DND-41 (cell line): ENCODE measurements at places on chromosomes 16 and 17.

DNA sequence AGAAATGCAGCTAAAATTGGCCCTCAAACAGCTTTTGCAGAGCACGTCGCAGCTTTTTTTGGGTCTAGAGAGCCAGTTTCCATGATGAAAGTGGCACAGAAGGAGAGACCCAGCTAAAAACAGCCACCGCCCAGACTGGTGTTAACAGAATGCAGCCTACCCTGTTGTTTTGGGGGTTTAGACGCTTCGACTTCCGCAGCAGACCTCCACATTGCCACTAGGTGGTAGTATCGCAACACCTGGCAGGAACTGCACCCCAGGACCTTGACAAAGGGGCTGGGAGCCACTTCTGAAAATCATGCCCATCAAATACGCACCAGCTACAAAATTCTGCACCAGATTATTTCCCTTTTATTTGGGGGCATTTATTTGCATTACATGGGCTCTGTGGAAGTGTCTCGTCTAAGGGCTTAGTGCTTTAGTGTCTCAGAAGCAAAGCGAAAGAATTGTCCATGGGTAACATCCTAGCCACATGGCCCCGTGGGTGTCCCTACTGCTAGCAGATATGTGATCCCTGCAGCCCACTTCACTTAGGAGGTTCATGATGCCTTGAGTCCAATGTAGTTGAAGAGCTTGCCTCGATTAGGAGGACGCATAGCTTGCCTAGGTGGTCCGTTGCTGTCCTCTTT lies 167.1 kb downstream of the HAPSTR1 start:
- H3K27me3 ChIP-seq, result peaks cover 6% of the 10 kb centered on the region
- no peaks in the 10 kb centered on the region for H3K4me1 ChIP-seq
- H3K27ac ChIP-seq, result no peak overlapping the region
- peak; percentile 47 for DNase-seq

DNA sequence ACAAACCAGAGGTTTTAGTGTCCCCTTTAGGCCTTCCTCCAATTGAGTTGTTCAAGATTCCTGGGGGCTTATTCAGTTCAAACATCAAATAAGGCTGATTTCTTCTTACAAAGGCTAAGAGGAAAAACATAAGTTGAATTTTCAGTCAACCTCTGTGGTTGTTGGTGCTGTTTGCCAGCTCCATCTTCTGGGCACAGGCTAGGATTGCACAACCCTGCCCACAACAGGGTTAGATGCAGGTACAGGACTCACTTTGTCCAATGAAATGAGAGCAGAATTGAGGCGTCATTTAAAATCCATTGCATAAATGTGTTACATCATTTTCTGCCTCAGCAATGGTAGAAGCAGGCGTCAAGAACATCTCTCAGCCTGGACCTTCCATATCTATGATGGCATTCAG lies 173.3 kb downstream of the PMP22 start:
- DNase-seq, result no peak
- H3K36me3 ChIP-seq, result no peaks in the 10 kb centered on the region
- H3K4me3 ChIP-seq, result no peak overlapping the region

DNA sequence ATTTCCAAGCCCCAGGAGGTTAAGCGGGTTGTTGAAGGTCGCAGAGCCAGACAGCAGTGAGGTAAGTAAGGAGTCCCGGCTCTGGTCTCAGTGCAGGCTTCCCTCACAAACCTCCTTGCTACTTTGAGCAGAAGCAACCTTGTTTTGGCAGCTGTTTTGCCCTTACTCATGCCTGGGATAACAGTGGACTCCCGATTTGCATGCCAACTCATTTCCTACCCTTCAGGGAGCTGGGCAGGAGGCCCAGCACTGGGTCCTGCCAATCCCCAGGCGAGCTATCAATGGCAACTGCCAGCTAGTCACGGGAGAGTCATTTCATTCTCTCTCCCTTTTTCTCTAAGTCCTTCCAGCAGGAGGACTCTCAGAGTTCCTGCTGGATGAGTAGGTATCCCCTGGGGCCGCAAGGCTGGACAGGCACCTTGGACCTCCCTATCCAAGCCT lies 72.0 kb upstream of the KSR1 start:
- no peaks in the 10 kb centered on the region for H3K4me1 ChIP-seq
- H3K27ac ChIP-seq, result no peak overlapping the region
- H3K27me3 ChIP-seq, result no peaks in the 10 kb centered on the region
- no peak overlapping the region for H3K4me3 ChIP-seq
- no peak for DNase-seq

DNA sequence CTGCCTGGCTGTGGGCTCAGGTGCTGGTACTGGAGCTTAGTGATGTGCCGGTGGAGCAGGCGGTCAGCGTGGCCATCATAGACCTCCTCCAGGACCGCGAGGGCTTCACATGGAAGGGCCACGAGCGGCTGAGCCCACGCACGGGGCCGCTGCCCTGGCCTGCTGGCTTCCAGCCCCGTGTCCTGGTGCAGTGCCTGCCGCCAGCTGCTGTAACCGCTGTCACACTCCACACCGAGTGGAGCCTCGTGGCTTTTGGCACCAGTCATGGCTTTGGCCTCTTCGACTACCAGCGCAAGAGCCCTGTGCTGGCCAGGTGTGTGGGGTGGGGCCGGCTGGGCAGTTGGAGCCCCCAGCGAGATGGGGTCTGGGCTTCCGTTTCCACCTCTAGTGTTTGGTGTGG lies 12.0 kb downstream of the LLGL1 start:
- peaks cover 75% of the 10 kb centered on the region for H3K36me3 ChIP-seq
- H3K4me1 ChIP-seq, result no peaks in the 10 kb centered on the region
- H3K27ac ChIP-seq, result no peak overlapping the region
- DNase-seq, result no peak

- H3K4me1 ChIP-seq, result no peaks in the 10 kb centered on the region
- DNase-seq, result no peak
- H3K27ac ChIP-seq, result no peak overlapping the region
- no peaks in the 10 kb centered on the region for H3K27me3 ChIP-seq
- H3K4me3 ChIP-seq, result no peak overlapping the region
- H3K36me3 ChIP-seq, result no peaks in the 10 kb centered on the region
Measured at GRCh38 chr16:89066721-89067120, 26.9 kb upstream of the ACSF3 start.

- no peaks in the 10 kb centered on the region for H3K27me3 ChIP-seq
- H3K4me3 ChIP-seq, result no peak overlapping the region
- H3K36me3 ChIP-seq, result no peaks in the 10 kb centered on the region; the same call in 1 of the 2 replicates
- H3K4me1 ChIP-seq, result no peaks in the 10 kb centered on the region
Measured at GRCh38 chr17:79948406-79948944, 87.2 kb downstream of the TBC1D16 start.

GRCh38 chr16:24204150-24204665 lies 51.9 kb upstream of the CACNG3 start:
- H3K4me3 ChIP-seq, result no peak overlapping the region
- peaks cover 34% of the 10 kb centered on the region for H3K36me3 ChIP-seq
- H3K27me3 ChIP-seq, result no peaks in the 10 kb centered on the region
- DNase-seq, result no peak
- no peak overlapping the region for H3K27ac ChIP-seq
- H3K4me1 ChIP-seq, result no peaks in the 10 kb centered on the region

DNA sequence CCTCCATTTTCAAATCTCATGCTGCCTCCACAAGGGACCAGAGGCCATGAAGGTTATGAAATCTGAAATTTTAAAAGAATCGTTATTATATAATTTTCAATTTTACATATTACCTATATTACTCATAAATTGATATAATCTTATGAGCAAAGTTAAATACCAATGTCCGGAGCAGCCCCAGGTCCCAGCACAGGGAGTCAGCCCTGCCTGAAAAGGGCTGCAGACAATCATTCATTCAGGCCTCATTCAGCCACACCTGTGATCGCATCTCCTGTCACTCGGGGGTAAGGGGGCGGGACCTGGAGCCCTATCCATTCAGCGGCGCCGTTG lies 172.5 kb downstream of the AHSP start:
- peaks cover 14% of the 10 kb centered on the region for H3K36me3 ChIP-seq
- peaks cover 31% of the 10 kb centered on the region for H3K4me1 ChIP-seq
- no peak for DNase-seq
- H3K27ac ChIP-seq, result no peak overlapping the region

DNA sequence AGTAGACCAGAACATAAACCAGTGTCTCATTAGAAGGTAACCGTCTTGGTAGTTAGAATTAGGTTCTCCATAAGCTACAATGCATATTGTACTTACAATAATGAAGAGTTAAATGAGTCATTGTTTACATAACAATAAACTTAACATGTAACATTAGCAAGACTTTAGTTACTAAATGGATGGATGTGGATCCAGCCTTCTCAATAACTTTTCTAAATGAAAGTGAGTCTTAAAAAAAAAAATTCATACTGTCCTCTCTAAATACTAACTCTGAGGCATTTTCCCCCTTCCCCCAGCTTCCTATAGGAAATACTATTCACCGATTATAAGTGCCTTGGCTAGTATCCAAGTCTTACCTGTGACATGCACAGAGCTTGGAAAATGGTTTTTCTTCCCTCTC lies 155.3 kb downstream of the CYB561 start:
- H3K27ac ChIP-seq, result no peak overlapping the region
- no peaks in the 10 kb centered on the region for H3K36me3 ChIP-seq
- H3K4me3 ChIP-seq, result no peak overlapping the region
- no peak for DNase-seq
- H3K4me1 ChIP-seq, result peaks cover 6% of the 10 kb centered on the region

- no peak overlapping the region for H3K4me3 ChIP-seq
- H3K4me1 ChIP-seq, result no peaks in the 10 kb centered on the region
- peaks cover 8% of the 10 kb centered on the region for H3K27me3 ChIP-seq
- no peaks in the 10 kb centered on the region for H3K36me3 ChIP-seq
Measured at GRCh38 chr17:73973586-73974409, 229.7 kb upstream of the RPL38 start.

GRCh38 chr17:7466639-7467341 lies 12.6 kb downstream of the ZBTB4 start:
- H3K4me3 ChIP-seq, result no peak overlapping the region
- no peak for DNase-seq
- peaks cover 44% of the 10 kb centered on the region for H3K36me3 ChIP-seq
- no peak overlapping the region for H3K27ac ChIP-seq
